ENCODE measurements at places on chromosomes 16 and 17. TPM values are rescaled to one million over a fixed set of nuclear protein-coding genes. Genes with fewer than 3 reads are reported as not detected.

DNA sequence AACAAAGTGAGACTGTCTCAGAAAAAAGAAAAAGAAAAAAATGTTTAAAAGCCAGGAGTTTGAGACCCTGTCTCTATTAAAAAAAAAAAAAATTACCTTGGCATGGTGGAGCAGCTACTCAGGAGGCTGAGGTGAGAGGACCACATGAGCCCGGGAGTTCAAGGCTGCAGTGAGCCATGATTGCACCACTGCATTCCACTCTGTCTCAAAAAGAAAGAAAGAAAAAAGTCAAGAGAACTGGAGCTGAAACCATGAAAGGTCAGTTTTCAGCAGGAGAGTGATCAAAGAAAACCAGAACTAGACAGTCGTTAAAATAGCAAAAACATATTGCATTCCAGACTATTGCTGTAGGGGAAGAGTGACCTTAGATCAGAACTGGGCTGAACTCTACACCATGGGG, 8.8 kb downstream of the QPRT start:
- DNase-seq, result no peak

Gene ETV4
- total RNA-seq, result 7.0 TPM

Gene C1QTNF8
- total RNA-seq, result not detected

GRCh38 chr16:3641801-3642396, 12.6 kb upstream of the DNASE1 start:
- DNase-seq, result no peak

Gene ZNF785
- total RNA-seq, result 8.2 TPM

Gene RAB11FIP4
- total RNA-seq, result 6.1 TPM

Gene SLC5A11
- not detected for total RNA-seq

- DNase-seq, result no peak
Observed at GRCh38 chr17:39578272-39578671, 29.4 kb downstream of the NEUROD2 start.

DNA sequence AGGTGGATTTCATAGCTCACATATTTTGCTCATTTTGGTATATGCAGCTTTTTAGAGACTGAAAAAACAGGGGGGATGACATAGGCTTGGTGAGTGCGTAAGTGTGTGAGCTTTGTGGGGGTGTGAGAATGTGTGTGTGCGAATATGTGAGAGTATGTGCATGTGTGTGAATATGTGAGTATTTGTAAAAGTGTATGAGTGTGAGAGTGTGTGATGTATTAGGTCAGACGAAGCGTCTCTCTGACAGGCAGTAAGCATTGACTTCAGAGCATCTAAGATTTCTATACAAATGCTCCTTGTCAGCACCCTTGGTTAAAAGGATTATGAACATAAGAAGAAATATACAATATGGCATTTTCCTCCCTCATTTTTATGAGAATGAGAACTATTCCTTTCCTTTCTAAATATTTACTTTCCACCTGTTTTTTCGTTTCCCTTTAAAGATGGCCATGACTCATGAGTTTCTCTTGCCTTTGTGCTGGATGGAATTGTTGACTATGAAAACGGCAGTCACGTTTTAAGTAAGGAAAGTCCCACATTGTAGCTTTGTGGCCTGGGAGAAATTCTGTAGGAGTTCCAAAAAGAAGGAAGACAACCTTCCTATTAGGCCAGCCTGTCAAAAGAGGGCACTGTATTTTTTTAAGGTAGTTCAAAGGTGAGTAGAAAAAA, 276.4 kb downstream of the FOXL1 start:
- no peak for DNase-seq

DNA sequence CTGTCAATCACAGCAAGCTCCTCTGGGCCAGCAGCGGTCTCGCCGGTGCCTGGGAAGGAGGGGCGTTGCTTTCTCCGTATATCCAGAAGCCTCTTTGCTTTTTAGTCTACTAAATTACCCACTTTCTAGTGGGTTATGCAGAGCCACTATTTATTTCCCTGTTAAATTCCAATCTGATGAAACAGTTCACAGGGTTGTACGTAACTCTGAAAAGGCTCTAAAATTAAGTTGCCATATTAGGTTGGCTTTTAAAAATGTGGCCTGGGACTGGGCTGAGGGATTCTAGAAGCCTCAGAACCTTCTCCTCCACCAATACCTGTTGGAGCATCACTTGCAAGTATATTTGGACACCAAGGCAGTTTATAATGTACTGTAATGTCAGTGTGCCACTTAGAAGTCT, 27.2 kb downstream of the MARCHF10 start:
- DNase-seq, result no peak

GRCh38 chr16:6027733-6028132, 930.1 kb upstream of the EEF2KMT start:
- DNase-seq, result no peak

Gene HNF1B
- total RNA-seq, result not detected

Gene FNDC8
- not detected for total RNA-seq

Gene PMP22
- 163 TPM for total RNA-seq

- DNase-seq, result peak; percentile 21
Observed at GRCh38 chr16:3145660-3146059, 10.8 kb downstream of the ZNF213 start.

GRCh38 chr17:82118815-82119380, 20.9 kb upstream of the FASN start:
- no peak for DNase-seq

GRCh38 chr16:49530427-49530970, 156.9 kb downstream of the C16orf78 start:
- DNase-seq, result no peak

Gene TMC6
- 24.9 TPM for total RNA-seq

Gene SMTNL2
- total RNA-seq, result 13.2 TPM

- DNase-seq, result no peak
Observed at GRCh38 chr17:27907976-27908558, 14.9 kb upstream of the LYRM9 start.

Gene CLDN6
- not detected for total RNA-seq

DNA sequence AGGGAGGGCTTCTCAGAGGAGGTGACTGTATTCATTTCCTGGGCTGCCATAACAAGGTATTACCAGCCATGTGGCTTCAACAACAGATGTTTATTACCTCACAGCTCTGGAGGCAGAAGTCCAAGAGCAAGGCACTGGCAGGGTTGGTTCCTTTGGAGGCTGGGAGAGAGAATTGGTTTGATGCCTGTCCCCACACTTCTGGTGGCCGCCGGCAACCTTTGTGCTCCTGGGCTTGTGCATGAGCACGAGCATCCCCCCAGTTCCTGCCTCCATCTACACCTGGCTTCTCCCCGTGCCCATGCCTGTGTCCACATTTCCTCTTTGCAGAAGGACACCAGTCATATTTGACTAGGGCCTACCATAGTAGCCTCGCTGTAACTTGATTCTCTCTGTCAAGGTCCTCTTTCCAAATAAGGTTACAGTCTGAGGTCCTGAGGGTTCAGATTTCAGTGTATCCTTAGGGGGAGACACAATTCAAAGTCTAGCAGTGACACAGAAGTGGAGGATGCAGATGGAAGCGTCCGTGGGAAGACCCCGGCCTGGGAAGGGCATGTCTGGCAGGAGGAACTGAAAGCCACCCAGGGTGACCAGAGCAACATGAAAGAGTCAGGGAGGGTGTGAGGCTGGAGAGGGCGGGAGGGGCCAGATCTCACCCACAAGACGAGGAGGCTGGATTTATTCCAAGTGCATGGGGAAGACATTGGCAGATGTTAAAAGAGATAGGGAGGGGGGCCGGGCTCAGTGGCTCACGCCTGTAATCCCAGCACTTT, 188.2 kb upstream of the HSBP1 start:
- DNase-seq, result no peak

Gene CNTNAP4
- total RNA-seq, result not detected

DNA sequence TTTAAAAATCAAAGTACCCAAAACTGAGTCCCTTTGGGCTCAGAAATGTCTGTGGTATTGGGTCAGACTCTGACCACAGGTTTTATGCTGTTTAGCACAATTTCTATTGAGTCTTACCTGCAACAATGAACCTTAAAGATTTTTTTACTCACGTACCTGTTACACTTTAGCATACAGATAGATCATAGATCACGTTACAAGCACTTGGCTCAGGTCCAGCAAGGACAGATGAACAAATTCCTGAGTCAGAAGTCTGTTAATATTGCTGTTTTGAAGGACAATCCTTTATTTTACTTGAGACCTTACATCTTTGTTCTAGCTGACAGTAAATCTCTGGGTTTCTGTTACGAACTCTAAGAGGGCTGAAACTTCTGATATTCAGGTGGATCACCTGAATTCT, 12.8 kb downstream of the SLC7A6OS start:
- DNase-seq, result no peak

Gene KCNJ12
- 12.0 TPM for total RNA-seq

GRCh38 chr17:66399441-66399840, 97.0 kb downstream of the PRKCA start:
- no peak for DNase-seq
